Occipital lobe (tissue), 3 donors: ENCODE measurements at places on chromosomes 1 and 21.

DNA sequence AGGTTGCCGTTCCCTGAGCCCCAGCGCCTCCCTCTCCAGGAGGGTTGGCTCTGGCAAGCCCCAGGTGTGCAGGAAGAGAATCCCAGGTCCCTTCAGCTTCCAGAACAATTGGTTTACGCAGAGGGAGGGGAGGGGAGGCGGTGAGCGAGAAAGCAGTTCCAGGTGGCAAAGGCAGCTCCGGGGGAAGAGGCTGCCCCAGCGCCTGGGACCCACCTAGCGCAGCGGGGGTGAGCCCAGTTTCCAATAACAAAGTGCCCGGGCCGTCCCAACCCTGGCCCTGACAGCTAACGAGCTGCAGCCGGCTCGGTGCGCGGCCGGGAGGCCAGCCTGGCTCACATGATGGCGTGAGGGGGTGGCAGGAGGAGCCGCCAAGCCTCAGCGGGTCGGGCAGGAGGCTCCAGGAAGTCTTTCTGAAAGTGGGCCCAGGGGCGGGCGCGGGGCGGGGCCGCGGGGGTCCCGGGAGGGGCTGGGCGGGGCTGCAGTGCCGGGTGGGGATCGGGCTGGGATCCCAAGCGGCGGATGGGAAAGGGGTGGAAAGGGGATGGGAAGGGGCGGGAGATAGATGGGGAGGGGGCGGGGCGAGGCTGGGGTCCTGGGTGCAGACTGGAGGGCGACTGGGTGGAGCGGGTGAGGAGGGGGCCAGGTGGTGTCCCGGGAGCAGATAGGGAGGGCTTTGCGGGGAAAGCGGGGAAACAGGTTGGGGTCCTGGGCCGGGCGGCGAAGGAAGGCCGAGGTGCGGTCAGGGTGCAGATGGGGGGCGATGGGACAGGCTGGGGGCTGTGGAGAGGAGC is 22.8 kb downstream of the DHRS3 start:
- peak; percentile 20 for DNase-seq

- DNase-seq = no peak
Measured at GRCh38 chr1:9643351-9644256, 7.9 kb upstream of the PIK3CD start.

- peak; percentile 74 for DNase-seq
Measured at GRCh38 chr1:106620521-106620954, 435.9 kb upstream of the PRMT6 start.

GRCh38 chr1:205232945-205233397 is 5.2 kb downstream of the TMCC2 start:
- DNase-seq = no peak

DNA sequence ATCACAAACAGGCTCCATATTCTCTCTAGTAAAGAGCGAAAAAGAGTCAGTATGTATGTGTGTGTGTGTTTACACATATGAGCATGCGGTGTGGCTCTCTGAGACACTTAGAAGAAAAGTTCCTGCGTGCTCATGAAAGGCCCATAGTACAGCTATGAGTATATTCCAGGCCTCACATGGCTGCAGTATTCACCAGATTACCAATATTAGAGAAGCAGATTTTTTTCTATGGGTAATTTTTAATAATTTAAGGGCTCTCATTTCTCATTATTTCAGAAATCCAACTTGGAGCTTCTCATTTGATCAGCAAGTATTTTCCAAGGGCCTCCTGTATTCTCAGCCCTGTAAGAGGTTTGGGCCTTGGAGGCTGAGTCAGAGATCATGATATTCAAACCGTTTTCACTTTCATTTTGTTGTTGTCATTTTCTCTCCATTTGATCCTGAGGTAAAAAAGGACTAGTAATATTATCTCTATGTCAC is 232.9 kb upstream of the SGIP1 start:
- no peak for DNase-seq

DNA sequence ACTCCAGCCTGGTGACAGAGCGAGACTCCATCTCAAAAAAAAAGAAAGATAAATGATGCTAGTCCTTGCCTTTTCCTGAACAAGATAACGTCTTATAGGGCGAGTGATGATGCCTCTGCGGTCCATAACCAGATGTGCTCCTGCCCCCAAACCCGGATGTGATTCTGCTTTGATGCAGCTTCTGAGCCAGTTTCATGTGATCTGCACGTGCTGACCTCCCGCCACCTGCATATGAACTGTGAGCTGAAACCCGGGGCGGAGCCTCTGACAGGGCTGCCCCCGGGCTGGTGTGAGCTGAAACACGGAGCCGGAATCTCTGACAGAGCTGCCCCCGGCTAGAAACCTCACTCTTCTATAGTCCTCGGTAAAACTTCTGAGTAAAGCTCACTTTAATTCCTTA is 1.3 kb downstream of the KRTAP12-4 start:
- no peak for DNase-seq

DNA sequence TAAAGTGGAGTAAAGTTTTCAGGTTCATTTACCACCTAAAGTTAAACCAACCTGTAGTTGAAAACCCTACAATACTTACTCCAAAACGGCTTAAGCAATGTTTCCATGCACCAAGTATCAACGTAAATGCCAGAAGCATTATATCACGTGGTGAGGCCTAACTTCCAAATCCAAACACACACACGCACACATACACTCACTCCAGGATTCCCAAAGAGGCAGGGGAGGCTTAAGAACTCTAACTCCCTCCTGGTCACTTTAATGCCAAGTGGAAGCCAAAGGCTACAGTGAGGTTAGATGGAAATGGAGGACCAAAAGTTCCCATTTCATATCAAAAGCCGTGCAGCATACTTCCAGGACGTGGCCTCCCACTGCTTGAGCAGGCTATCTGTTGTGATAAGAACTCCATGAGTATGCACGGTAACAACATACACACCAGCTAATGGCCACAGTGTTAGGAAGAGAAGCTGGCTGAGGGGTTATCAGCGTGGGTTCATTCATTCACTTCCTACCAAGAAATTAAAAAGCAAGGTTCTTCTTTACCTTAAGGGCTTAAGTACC is 224.1 kb downstream of the SLC45A1 start:
- no peak for DNase-seq

DNA sequence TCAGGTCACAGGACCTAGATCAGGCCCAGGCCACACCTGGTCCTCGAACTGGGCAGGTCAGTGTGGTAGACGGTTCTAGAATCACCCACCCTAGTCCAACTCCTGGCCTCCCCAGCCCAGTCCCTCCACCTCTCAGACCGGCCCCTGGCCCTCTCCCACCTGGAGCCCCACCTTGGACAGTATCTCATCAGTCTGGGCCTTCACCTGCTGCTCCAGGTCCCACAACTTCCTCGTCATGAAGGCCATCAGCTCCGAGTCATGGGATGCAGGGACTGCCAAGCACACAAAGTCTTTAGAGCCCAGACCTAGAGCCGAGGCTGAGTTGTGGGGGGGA is 8.7 kb downstream of the UBXN11 start:
- DNase-seq = no peak

DNA sequence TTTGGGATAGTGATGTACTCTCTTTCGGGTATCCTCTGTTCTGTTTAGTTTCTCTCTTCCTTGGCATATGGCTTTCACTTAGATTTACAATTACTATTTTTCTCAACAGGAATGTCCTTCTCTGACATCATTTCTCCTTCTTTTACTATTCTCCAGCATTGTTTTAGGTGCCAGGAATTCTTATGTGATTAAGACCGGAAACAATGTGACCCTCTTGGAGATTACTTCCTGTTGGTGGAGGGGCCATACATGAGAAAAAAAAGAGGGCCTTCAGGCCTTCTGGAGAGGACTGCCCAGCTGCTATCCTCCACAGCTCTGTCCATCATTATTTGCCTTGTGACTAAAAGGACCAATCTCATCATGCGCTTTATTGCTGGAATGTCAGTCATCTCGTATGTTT is 50.4 kb upstream of the ADAMTS5 start:
- no peak for DNase-seq

GRCh38 chr1:19804831-19805251 is 5.1 kb upstream of the TMCO4 start:
- DNase-seq = no peak
